HT1080 (cell line): ENCODE measurements at places on chromosomes 5 and 9.
A peak's percentile ranks its signal among the peaks of the same experiment; 100 is the strongest.

GRCh38 chr9:70060883-70061507, 17.3 kb downstream of the MAMDC2 start:
- DNase-seq = no peak

- DNase-seq = no peak
These were observed 12.8 kb upstream of the NRARP start for GRCh38 chr9:137314561-137315560.

GRCh38 chr9:77707383-77708063, 59.4 kb upstream of the GNA14 start:
- peak; percentile 92 for DNase-seq

DNA sequence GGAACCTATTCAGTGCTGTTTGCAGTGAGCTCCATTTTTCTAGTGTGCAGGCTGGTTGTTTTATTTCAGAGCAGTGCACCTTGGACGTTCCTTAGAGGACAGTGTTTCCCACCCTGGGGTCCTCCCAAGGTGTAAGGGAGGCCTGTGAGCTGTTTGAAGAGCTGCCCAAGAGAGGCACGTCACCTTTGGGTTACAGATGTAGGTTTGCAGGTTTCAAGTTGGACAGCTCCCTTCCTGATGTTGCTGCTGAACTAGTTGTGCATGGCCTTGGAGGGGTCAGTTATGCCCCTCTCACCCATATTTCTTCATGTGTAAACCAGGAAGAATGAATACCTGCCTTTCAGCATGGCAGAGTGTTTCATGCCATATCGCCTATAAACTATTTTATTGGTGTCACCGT, 34.7 kb upstream of the POMT1 start:
- no peak for DNase-seq

- peak; percentile 96 for DNase-seq
These were observed 12.6 kb upstream of the TNIP1 start for GRCh38 chr5:151093476-151093889.

DNA sequence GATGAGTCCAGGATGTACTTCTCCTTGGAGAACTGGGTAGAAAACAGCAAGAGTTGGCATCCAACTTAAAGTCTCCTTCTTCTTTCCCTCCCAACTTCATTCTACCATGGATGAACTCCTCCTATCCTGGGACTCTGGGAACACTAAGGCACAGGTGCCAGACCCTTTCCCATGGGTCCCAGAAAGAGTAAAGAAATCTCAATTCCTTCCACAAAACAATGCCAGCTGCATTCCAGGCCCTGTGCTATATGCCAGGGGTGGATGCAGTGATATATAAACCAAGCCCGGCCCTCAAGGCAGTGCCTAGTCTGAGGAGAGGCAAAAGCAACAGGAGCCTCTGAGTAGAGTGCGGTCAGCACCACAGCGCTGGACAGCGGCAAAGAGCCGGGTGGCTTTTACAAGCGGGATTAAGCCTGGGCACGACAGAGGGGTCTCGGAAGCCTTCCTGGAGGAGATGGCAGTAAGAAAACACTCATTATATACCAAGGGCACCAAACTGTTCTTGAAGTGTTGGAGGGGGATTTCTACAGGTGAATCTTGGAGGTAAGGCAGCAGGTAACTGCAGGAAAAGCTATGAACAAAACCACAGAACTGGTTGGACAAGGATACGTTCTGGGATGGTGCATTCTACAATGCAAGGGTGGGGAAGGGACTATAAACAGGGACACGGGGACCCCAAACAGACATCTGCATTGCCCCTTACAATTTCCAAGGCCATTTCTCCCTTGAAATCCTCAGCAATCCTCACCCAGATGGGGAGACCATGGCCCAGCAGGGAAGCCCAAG, 16.4 kb upstream of the TOR2A start:
- no peak for DNase-seq

DNA sequence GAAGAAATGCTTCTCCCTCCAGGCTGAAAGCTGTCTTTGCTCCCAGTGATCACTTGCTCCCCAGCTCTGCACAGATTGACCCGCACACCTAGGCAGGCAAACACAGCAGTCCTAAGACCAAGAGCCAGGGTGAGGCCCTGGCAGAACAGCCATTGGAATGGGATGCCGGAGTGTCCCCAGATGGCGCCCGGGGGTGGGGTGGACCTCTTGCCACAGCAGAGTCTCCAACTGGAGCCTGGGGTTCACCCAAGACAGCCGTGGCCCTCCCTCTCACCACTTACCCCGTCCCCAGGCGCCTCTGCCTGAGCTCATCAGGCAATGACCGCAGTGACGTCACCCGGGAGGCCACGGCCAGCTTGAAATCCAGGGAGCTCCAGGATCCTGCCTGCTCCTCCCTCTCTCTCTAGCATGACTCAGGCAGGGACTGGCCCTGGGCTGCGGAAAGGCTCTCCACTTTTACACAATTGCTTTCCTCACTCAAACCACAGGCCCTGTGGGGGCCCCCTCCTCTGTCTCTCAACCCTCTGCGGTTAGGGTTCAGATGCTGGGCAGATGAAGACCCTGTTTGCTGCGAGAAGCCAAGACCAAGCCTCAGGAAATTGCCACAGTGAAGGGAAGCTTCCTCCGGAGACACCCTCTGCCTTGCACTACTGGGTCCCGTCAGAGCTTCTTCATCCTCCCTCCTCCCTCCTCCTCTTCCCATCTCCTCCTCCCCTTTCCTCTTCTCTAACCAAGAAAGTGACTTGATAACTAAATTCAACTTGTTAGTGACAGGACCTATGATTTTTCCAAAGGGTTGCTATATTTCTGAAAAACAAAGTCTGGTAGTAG, 24.3 kb upstream of the PTGES start:
- peak; percentile 99 for DNase-seq

DNA sequence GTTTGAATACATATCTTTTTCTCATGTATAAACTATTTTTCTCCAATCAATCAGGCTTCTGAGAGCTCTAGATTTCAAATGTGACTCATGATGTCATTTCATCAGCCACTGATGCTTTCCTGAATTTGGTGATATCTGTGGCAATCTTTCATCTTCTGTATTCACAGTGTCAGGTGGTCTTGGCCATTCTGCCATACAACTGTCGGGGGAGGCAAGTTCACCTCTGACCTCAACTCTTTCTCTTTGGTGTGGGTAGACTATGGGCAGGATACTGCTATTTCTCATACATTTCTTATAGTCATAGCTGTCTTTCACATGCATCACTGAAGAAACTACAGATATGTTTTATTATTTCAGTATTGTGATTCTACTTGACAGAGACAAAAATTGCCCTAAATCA, 414.1 kb upstream of the MEF2C start:
- DNase-seq = no peak

DNA sequence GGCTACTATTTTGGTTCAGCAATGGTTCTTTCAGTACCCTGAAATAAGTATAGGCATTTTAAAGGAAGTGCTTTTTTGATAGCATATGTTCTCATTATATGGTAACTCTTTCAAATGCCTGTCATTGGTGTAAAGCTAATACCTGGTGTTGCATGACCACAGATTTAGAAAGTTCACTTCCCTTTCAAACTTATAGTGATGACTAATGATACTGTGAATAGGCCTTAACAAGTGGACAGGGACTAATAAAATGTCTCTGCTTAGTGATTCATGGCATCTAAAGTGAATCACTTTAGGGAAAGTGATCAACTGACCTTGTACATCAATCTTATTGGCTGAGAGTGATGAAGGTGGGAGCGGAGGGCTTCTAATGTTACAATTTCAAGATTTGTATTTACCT, 21.6 kb downstream of the MRPL22 start:
- peak; percentile 75 for DNase-seq
